ENCODE measurements at places on chromosomes 12 and 14. TPM values are rescaled to one million over a fixed set of nuclear protein-coding genes. Genes with fewer than 3 reads are reported as not detected.
A peak's percentile ranks its signal among the peaks of the same experiment; 100 is the strongest.

DNA sequence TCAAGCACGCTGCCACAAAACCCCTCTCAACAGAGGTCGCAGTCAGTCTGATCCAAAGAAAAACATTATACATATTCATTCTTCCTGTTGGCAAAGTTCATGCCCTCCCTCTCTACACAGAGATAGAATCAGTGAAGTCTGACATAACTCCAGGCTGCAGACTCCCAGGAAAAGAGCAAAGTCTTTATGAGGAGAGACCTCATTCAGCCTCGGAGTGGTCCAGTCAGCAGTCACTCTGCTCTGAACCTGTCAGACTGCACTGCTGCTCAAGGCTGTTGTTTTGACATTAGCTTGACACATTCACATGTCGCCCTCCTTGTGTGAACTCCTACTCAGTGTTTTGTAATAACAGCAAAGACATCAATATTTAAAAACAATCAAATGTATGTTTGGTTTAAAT, 241.2 kb upstream of the G2E3 start:
- DNase-seq, result no peak

Gene GPR137C
- total RNA-seq, result 2.6 TPM

Gene HSPA2
- total RNA-seq, result 51.2 TPM

Gene ASCL1
- not detected for total RNA-seq

DNA sequence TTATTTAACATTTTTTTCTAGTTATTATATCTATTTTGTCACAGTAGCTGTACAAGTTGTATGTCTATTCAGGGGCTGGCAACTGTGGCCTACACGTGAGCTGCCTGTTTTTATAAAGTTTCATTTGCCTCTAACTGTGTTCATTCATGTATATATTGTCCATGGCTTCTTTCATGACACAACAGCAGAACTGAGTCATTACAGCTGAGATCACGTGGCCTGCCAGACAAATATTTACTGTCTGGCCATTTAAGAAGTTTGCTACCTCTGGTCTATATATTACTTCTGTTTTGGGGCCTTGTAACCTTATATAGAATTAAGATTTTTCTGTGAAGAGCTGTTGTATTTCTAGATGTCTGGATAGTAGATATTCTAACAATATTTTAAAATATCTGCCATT, 37.9 kb downstream of the KIAA0586 start:
- no peak for DNase-seq

DNA sequence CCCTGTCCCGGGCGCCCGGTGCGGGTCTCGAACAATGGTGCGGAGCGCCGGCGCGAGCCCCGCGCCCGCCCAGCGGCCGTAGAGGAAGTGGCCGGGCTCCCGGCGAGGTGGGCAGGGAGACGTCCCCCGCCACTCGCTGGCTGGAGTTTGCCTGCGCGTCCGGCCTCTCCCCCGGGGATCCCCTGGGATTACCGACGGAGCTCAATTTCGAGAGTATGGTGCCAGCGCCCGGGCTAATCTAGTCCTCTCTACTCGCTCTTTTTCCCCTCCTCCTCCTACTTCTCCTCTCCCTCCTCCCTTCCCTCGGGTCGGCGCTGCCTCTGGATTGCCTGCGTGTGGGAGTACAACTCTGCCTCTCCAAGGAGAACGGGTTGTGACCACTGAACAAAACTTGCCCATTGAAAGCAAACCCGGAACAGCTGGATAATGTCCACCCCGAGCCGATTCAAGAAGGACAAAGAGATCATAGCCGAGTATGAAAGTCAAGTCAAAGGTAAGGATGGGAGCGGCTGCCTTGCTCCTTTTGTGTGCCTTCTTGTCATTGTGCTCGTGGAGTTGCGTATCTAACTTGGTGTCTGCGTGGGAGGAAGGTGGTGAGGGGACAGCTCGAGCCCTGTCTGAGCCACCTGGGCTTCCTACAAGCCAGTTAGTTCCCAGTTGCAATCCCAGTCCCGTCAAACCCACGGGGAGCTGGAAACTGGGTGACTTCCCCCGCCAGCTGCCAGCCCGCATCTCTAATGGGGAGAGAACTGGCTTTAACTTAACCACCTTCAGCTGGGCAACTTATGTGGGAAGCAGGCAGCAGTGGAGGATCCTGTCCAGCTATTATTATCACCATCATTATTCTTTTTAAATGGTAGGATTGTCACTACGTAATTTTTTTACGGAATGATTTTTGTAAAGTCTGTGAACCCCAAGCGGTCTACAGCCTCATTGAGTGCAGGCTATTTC, at the start of gene SRGAP1:
TSS of gene SRGAP1 (plus strand) at position 310 of the 951 bp plus-strand sequence. CDS start at position 427, 117 bp downstream.
- peak; percentile 62 for DNase-seq

Gene KRT85
- total RNA-seq, result not detected

DNA sequence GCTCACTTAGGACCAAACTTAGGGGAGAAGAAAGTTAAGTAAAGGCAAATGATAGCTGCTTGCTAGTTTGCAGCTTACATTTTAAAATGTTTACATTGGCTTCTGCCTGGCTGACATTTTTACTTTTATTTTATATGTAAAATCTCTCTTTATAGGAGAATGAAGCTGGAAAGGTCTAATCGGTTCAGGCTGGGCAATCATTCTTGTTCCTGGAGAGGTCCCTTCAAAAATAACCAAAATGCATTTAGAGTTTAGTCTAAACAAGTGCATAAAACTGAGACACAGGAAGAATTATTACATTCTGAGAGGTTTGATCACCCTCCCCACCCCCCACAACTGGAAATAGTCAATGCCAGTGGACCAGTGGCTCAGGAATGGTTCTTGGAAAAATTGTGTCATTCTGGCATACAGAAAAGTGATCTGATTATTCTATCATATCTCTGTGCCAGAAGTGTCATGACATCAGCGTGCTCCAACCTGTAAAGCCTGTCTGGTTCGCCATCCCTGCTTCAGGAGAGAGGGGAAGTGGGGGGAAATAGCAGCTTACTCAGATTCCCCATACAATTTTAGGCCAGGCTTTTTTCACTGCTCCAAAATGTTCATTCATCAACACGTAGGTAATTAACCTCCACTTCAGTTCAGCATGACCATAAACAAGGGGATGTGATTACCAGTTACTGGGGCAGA, 4.2 kb downstream of the PRICKLE1 start:
- DNase-seq, result no peak

DNA sequence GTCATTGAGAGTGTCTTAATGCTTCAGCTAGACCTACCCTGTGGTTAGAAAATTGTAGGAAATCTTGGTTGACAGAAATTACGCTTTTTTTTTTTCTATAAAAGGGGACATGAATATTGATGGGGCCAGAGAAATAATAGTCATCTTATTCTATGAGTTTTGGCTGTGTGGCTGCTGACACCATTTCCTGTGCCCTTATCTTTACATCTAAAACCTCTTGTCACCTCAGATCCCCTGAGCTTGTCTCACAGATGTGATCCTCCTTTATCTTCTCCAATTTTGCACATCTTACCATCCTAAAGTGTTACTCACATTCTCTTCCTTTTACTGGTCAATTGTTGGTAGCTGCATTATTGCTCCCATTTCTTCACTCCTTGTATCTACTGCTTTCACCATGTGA, 36.1 kb downstream of the ASCL1 start:
- DNase-seq, result no peak

DNA sequence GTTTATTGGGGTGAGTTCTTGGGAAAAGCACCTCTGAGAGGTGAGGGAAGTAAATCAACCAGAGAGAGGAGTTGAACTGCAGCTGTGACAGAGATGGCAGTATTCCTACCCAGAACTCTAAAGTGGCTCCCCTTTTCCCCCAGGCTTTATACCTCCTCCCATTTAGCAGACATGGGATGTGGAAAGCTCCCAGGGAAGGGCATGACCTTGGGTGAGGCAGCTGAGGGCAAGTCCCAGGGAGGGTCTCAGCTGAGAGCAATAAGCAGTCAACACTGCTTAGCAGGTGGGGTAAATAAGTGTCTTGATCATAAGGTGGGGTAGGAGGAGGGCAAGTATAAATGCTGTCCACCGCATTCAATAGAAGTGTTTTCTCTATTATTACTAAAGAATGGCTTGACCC, 143.0 kb downstream of the AKAP6 start:
- DNase-seq, result no peak

DNA sequence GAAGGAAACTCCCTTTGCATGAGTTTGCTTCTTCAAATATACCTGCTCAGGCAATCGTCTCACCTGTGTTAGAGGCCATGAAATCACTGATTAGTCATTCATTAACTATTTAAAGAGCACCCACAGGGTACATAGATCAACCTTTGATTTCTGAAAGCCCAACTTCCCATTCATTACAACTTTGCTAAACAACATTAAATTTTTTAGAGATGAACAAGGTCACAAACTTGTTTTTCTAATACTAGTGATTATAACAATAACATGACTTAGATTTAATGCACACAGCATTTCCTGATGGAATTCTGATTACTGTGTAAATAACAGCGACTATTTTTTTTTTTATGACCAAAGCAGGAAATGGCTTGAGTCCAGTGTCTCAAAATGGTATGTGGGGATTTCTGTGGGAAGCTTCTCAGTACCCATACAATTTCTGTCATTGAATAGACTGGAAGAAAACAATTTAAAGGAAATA, 5.4 kb upstream of the ERO1A start:
- DNase-seq, result no peak

DNA sequence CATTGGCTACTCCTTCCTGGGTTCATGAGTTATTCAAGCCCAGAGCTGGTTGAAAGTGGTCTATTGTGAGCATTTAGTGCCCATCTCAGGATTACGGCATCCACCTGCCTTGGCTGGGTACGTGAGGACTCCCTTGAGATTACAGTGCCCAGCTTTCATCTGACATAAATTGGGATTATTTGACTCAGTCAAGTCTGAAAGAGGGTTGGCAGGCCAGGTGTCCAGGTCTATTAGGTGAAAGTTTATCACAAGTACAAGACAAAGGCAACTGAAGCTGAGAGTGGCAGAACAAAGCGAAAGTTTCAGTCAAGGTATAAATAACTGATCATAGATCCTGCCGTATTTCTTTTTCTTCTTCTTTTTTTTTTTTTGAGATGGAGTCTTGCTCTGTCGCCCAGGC, 84.6 kb upstream of the ATF7IP start:
- DNase-seq, result no peak

DNA sequence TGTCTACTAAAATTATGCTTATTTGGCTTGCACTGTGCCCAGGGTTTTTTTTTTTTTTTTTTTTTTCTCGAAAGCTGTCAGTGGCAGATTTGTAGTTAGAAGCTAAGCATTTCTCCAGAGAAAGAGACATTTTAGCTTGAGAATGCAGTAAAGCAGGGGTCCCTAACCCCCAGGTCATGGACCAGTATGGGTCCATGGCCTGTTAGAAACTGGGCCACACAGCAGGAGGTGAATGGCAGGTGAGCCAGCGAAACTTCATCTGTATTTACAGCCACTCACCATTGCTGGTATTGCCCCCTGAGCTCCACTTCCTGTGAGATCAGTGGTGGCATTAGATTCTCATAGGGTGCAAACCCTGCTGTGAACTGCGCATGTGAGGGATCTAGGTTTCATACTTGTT, 73.7 kb downstream of the TMTC2 start:
- no peak for DNase-seq

GRCh38 chr12:92445253-92446082, 257.3 kb upstream of the PLEKHG7 start:
- peak; percentile 47 for DNase-seq

Gene P2RX7
- total RNA-seq, result 0.96 TPM

DNA sequence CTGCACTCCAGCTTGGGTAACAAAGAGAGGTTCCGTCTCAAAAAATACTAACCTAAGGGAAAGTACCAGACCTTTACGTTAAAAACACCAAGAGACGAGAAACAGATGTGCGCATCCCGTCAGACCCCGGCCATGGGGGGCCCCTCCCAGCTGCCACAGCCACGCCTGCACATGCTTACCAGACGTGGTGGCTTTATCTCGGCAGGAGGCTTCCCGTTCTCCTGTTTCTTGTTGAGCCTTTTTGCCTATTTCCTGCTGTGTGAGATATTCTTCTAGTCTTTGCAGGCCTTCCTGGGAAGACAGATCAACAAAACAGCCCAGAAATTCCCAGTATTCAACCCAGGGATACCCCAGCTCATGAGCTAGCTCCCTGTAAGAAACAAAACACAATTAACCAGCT, 23.6 kb downstream of the PGAM5 start:
- DNase-seq, result no peak

DNA sequence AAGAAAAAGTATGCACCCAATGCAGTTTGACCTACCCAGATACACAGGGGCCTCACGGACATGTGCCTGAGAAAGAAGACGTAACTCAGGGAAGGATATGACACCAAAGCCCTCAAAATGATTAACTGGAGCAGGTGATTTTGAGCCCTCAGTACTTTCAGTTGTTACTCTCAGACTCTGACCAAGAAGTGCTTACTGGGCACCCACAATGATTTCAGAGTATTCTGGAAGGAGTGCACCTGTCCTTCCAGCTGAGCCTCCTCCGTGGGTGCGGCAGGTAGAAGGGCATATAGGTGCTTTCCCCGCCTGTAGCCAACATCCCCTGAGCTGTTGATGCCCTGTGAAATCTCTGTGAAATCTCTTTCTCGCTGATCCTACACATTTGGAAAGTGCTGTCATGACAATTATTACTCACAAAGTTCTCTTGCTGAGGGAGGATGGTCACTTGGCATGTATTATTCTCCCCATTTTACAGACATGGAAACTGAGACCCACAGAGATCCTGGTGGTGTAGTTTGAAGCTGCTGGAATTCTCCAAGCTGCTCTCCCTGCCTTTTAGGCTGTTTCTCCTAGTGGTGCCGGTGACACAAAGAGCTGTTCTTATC, 154.3 kb upstream of the CCND2 start:
- DNase-seq, result peak; percentile 27

- peak; percentile 44 for DNase-seq
These were observed 601 bp downstream of the ZNF839 start for GRCh38 chr14:102320033-102320660.
